Activated CD4-positive, alpha-beta memory T cell treated with anti-CD3 and anti-CD28 coated beads for 36 hours (primary cell): ENCODE measurements at places on chromosomes 2 and 18.
A peak's percentile ranks its signal among the peaks of the same experiment; 100 is the strongest.

DNA sequence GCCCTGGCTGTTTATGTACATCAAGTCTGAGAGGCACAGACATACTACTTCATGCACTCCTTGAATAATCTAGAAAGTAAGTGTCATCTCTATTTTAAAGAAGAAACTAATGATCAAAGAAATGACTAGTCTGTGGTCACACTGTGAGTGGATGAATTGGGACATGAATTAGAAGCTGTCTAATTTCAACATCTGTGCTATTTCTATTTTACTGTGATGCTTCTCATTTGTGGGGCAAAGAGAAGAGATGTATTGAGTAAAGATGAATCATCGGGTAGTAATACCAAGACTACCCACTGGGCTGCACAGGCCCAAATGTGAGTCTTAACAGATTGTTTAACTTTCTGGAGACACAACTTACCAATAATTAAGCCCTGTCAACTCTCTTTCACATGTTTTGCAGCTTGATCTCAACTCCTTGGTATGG lies 42.4 kb upstream of the MTIF2 start:
- DNase-seq = peak; percentile 65

DNA sequence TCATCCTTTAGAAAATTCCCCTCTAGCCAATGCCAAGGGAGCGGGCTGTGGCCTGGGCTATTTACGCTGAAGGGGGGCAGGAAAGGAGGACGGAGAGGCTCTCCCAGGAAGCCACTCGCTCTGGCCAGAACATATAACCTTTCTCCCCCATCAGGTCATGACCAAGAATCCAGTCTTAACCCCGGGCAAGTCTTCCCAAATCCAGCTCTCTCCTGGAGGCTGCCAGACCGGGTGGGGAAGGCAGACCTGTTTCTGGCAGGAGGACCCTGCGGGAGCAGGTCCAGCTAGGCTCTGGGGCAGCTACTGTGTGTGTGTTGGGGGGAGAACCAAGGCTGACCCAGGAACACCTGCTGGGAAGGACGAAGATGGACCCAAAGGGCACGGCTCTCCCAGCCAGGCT lies 13.4 kb upstream of the SEMA4C start:
- no peak for DNase-seq

DNA sequence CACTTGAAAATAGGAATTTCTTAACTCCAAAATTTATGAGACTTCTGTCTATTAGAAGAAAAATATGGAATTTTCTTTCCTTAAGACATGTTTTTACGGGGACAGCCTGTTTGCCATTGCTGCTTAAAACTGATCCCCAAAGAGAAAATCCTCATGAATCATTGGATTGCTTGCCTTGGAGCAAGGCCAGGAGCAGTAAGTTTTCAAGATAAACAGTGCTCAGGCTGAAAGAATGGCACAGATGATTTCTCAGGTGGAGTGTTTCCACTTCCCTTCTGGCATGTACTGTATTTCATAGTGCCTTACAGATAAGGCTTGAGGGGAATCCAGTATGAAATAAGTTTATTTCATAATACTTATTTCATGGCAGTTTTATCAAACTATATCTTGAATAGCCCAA lies 74.3 kb upstream of the MMADHC start:
- DNase-seq = no peak

GRCh38 chr2:168729455-168729854 lies 73.0 kb upstream of the NOSTRIN start:
- DNase-seq = no peak

GRCh38 chr18:46402396-46402795 lies 254.6 kb downstream of the LOXHD1 start:
- DNase-seq = no peak

DNA sequence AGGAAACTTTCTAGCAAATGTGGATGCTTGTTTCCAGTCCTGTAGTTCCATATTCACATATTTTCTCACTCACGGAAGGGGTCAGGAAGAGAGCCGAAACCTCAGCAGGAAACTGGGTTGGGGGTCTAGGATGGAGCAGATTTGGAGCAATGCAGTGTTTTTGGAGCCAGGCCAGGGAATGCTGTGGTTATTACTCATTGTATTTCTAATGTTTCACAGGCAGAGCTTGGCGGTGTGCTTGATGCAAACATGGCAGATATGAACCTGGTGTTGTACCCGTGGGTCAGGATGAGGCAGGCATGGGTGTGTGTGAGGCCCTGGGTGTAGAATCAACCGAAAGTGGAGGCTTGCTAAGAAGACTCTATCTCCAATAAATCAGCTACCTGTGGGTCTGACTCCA lies 34.6 kb upstream of the ACKR3 start:
- DNase-seq = no peak

GRCh38 chr2:112155331-112156151 lies 17.4 kb downstream of the FBLN7 start:
- DNase-seq = peak; percentile 72

GRCh38 chr18:13418013-13418710 lies 199.6 kb downstream of the LDLRAD4 start:
- DNase-seq = no peak

DNA sequence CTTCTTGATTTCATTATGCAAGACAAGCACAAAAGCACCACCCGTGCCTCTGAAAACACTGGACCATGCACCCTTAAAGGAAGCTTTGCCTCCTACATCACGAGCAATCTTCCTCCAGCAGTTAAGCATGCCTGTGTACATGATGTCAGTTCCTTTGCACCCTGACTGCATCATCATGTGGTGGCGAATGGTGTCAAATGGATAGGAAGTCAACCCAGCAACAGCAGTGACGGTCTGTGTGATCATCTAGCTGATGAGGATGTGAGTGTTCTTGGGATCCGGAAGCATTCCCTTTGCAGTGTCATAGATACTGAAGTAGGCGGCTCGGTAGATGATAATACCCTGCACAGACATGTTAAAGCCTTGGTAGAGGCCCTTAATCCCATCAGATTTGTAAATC lies 240.7 kb upstream of the FAM98A start:
- DNase-seq = no peak
